ENCODE measurements at places on chromosomes 12 and 14.

DNA sequence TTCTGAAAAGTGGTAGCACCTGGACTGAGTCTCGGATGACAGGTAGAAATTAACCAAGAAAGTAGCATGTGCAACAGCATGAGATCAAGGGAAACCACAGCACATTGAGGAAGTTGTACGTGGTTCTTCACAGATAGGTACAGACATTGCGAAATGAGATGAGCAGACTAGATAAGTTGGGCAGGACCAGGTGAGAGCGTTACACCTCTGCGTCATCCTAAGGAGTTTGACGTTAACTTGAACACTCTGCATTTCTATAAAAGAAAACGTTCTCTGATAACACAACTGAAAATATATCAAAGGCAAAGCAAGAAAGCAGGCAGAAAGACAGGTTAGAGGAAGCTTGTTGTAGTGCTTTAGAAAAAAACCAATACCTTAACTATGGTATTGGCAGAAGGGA is 98.5 kb upstream of the RASSF8 start:
- no peak for DNase-seq

DNA sequence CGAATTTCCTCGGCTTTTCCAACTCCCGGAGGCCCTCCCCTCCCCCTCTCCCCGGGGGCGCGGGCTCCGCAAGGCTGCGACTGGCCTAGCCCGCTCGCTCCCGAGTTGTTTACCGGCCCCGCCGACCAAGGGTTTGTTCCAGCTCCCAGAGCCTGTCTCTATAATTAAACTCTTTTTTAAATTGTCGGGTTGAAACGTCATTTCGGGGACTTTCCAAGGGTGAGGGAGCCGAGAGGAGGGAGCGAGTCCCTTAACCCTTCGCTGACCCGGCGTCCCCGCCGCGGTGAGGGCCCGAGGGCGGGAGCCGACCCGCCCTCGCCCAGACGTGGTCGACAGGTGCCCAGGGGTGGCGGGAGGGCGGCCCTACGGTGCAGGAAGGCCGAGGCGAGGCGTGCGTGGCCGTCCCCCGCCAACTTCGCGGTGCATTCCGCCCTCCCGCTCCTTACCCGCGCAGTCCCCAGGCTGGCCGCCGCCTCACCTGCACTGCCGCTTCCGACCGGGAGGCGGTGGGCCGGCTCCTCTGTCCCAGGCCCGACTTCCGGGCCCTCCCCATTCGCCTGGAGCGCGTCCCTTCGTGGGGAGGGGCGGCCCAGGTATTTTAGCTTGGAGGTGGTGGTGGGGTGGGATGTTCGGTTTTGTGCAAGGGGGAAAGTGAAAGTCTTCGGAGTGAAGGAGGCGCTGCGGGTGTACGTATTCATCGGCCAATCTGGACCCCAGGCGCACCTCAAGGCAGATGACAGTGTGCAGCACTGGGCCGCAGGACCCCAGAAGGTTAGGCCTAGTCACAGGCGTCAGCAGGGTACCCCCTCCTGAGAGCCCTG is 2.9 kb upstream of the ZFP36L1 start:
- DNase-seq, result peak; percentile 67

- no peak for DNase-seq
These were observed 33.0 kb upstream of the TSPAN9 start for GRCh38 chr12:3044141-3044630.

- DNase-seq, result no peak
These were observed 88.2 kb downstream of the SLCO1B1 start for GRCh38 chr12:21219206-21219605.

DNA sequence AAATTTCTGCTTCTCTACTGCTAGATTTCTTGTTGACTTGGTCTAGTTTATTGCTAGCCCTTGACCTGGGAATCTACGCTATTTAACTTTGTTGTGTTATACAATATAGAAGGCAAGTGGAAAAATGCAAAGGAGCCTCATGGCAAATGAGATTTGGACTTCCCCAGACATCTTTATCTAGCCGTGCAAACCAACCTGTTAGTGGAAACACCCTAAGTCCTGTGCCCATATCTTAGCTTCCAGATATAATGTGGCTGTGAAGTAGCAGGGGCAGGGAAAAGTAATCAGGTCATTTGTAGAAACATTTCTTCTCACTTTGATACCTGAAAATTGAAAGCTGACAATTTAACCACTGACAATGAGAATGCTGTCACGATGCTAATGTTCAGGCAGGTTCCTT is 90.7 kb upstream of the ATP2B1 start:
- DNase-seq, result no peak

GRCh38 chr12:104057771-104058197 is 6.5 kb upstream of the HCFC2 start:
- DNase-seq, result no peak

DNA sequence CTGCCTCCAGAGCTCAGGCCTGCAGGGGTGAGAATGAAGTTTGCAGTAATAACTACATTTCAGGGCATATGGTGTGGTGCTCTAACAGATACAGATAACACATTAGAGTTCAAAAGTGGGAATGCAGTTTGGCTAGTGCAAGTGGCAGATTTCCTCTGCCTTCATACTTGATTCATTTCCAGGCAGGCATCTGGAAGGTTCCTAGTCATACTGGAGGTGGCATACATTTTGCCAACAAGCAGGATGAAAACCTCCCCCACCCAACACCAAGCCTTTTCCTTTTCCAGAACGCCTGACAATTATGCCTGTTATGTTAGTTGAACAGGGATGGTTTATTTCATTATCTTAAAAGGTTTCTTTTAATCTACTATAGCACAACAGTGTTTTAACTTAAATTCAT is 24.3 kb downstream of the VTI1B start:
- DNase-seq, result no peak

All from stimulated activated CD4-positive, alpha-beta T cell treated with anti-CD3 and anti-CD28 coated beads, Interleukin-15, amount 100 ng/mL, for 1 hour (primary cell).